Right renal cortex interstitium (tissue), 3 donors: ENCODE measurements at places on chromosomes 1 and 21. TPM values are rescaled to one million over a fixed set of nuclear protein-coding genes. Genes with fewer than 3 reads are reported as not detected.

- no peak for DNase-seq
Observed at GRCh38 chr21:35614396-35614921, 445.9 kb downstream of the SETD4 start.

- no peak for DNase-seq
Observed at GRCh38 chr1:239056940-239057339, 329.4 kb upstream of the CHRM3 start.

SPRR2E gene
- not detected for polyA plus RNA-seq

DEPDC1 gene
- polyA plus RNA-seq: 17.2 TPM

GRCh38 chr1:65830306-65830705, 37.6 kb downstream of the PDE4B start:
- DNase-seq: no peak

DNA sequence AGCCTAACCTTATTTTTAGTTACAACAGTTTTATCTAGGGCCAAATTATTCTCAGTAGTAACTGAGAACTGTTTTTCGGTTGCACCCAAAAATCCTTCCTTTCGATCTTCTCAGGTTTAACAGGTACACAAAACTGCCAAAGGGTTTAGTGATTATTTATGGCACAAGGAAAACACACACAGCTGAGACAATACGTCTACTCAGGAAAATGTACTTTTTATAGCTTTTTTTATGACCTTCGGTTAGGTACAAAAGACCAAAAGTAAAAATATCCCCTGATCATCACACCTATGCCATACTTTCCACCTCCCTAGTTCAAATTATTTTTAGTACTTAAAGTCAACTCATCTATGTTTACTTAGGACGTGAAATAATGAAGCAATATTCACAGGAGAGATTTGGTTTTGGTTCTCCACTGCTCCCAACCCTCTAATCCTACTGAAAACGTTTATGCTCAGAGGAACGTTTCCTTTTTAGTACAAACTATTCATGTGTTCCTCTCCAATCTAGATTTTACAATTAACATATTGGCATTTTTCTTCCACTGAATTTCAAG, 48.7 kb downstream of the TTLL7 start:
- no peak for DNase-seq
